ENCODE measurements at places on chromosomes 2 and 18. TPM values are rescaled to one million over a fixed set of nuclear protein-coding genes. Genes with fewer than 3 reads are reported as not detected.
A peak's percentile ranks its signal among the peaks of the same experiment; 100 is the strongest.

The CNGA3 gene
- not detected for total RNA-seq

The FEV gene
- total RNA-seq: not detected

GRCh38 chr2:26387189-26387588 is 14.5 kb upstream of the DRC1 start:
- no peak for DNase-seq

The NCK2 gene
- total RNA-seq: 6.3 TPM

The SERPINB3 gene
- not detected for total RNA-seq

DNA sequence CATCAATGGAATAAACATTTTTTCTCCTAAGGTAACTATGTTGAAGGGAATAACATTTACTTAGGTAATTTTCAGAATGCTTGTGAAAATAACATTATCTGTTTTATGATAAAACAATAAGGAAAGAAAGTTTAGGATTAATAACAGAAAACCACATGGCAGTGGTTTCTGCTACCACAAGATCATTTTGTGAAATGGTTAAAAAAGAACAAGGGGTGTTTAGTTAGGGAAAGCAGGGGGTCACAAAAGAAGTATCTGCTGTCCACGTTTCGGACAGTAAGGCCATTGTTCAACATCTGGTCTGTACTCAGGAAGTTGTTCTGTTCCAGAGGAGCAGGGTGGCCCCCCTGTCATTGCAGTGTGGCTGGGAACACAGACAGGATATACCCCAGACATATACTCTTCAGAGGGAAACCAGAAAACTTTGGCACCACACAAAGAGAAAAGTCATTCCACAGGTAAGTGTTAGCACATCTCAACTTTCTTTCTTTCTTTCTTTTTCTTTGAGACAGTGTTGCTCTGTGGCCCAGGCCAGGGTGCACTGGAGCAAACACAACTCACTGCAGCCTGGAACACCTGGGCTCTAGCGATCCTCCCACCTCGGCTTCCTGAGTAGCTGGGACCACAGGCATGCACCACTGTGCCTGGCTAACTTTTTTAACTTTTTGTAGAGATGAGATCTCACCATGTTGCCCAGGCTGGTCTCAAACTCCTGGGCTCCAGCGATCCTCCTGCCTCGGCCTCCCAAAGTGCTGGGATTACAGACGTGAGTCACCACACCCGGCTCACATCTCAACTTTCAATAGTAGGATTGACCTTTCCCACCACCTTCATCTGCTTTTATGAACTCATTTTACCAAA is 14.8 kb upstream of the ARL5A start:
- no peak for DNase-seq

DNA sequence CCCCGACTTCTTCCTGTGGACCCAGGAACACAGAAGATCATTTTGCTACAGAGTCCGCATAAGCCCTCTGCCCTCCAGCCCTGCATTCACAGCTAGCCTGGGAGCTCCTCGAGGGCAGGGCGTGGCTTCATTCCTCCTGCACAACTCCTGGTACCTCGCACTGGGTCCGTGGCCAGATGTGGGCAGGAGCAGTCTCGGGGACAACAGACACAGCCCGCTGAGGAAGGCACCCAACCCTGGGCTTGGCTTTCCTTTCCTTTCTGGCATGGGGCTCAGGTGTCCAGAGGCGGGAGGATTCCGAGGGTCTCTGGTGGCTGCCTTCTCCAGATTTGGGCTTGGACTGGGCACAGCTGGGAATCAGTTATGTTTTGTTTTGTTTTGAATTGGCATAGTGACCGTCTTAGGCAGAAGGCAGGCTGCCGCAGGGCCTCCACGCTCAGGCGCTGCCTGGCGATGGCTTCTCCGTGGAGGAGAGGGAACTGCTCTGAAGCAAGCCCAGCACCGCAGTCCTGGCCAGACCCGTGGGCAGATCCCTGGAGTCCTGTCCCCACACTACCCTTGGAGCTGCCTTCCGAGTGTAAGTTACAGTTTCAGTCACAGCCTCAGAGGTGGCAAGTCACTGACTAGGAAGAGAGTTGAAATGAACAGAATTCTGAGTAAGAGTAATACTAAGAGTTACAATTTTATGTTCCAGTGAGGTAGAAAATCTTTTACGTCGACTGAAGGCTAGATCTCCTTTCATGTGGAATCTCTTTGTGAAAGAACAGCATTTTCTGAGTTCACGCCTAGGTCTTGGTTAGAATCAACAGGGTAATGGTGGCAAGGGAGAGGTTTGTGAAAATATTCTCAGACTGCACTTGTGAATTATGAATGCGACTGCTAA is 47.9 kb downstream of the LDLRAD4 start:
- peak; percentile 40 for DNase-seq

Measured in left lobe of liver (tissue), 2 donors.